Inflammatory macrophage treated with lipopolysaccharide for 1 hour (primary cell): ENCODE measurements at places on chromosomes 2 and 18.

- no peak for DNase-seq
Measured at GRCh38 chr18:58993260-58993659, 128.6 kb downstream of the ZNF532 start.

DNA sequence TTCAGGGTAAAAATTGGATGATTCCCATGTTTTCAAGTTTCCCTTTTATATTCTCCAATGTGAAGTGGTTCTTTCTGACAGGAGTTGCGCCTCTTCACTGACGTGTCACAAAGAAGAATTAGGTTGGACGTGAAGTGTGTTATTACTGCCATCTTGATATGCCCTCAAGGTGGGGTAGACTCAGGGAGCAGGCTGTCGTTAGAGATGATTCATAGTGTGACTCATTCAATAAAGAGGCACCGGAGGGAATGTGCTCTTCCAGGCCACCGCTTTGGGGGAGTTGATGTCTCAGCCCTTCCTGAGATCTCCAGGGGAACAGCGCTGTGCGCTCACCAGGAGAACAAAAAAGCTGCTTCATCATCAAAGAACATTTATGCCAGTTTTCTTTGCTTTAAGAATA is 3.6 kb upstream of the DGKD start:
- DNase-seq = no peak

GRCh38 chr2:73072416-73072815 is 904 bp upstream of the SFXN5 start:
- DNase-seq = no peak

DNA sequence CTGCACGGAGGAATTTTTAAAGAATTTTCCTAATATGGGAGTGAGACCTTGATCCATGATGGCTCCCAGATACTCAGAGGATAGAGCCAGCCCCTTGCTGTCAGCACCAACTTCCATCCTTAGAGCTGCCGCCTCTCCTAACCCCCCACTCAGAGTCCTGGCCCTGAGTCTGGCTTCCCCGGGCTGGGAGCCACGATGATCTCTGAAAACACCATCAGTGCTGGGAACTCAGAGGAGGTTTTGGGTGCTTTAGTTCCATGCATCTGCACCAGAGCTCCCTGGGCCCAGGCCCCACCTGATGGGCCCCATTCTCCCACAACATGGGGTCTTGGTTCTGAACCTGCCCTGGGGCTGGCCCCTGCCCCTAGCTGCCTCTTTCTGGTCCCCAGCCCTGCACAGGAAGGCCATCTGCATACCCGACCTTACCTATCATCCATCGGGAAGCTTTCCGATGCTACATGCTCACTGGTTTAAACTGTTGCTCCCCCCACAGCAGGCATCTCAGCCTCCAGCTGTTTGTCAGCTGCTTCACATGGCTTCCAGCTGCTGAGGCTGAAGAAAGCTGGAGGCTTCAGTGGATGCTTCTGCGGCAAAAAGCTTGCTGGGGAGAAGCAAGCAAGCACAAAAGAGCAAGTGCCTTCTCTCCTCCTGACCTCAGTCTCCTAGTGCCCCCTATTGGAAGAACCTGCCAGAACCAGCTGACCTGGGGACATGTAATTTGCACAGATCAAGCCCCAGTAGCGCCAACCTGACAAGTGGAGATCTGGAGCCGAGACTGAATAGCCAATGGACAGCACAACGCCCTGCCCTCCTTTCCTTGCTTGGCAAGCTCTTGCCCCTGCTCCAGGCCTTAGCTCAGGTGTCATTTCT is 24.2 kb upstream of the RHOB start:
- DNase-seq = no peak

DNA sequence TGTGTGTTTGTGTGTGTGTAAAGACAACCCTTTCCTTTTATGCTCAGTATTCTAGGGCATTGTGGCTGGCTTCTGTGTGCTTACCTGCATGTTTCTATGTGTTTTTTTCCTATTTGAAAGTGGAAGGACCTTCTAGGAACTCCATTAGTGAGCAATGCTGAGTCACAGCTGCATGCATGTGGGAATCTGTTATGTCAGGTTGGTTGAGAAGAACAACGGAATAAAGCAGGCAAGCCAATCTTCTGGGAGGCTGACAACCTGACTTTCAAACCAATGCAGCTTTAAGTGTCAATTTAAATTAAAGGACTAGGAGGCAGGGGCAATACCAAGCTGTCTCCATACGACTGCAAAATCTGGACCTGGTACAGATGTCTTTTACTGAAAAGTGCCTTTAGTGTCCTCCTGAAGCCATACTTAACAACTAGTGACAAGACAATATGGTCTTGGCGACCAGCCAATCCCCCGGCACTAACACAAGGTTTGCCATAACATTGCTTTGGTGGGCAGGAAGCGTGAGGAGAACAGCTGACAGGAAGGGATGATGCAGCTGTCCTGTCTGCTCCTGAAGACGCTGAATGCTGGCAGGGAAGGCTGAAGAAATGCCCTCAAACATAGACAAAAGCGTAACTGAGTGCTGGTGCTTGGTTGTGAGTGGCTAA is 514.7 kb upstream of the CDH7 start:
- DNase-seq = no peak

DNA sequence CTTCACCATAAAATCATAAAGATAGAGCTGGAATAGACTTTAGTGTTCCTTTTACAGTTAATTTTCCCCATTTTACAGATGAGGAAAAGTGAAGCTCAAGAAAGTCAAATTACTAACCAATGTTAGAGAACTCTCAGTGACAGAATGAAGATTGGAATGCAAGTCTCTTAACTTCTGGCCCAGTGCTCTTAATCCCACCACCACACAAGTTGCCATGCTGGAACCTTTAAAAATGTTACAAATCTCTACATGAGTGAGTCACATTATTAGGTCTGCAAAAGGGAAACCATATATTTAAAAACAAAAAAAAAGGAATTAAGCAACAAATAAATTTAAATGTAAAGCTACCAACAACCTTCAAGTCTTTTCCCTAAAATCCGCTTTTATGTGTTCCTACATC is 3.5 kb downstream of the NCKAP1 start:
- DNase-seq = no peak

DNA sequence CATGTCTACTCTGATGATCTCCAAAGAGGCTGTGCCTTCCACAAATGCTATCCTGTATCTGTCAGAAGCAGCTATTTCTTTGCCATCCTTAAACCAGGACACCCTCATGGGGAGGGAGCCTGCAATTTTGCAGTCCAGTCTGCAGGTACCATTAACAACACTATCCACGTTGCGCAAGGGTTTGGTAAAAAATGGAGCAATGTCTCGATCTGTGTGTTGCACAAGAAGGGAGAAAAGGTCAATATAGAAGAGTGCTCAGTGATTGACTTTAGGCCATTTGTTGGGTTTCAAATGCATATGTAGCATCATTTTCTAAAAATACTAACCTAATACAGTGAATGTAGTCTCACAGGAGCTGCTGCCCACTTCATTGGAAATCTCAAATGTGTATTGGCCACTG is 74.3 kb downstream of the TTN start:
- no peak for DNase-seq

DNA sequence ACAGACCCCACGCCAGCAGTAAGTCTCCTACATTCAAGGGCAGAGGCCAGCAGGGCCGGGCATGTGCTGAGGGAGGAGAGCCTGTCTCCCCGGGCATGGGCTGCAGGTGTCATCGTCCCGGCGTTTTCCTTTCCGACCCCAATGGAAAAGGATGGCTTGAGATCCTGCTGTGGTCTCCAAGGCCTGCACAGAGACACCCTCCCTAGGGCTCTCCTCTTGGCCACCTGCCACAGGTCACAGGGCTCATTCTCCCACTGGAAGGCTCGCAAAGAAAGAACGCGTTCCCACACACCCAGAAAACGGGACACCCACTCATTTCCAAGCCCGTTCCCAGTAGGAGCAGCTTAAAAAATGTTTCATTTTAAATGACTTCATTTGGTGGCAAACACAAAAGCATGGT is 41.0 kb downstream of the DIPK1C start:
- DNase-seq = no peak

- DNase-seq = no peak
Measured at GRCh38 chr18:57287766-57288165, 64.6 kb upstream of the ST8SIA3 start.

- DNase-seq = no peak
Measured at GRCh38 chr2:215930505-215931253, 82.7 kb downstream of the MREG start.

DNA sequence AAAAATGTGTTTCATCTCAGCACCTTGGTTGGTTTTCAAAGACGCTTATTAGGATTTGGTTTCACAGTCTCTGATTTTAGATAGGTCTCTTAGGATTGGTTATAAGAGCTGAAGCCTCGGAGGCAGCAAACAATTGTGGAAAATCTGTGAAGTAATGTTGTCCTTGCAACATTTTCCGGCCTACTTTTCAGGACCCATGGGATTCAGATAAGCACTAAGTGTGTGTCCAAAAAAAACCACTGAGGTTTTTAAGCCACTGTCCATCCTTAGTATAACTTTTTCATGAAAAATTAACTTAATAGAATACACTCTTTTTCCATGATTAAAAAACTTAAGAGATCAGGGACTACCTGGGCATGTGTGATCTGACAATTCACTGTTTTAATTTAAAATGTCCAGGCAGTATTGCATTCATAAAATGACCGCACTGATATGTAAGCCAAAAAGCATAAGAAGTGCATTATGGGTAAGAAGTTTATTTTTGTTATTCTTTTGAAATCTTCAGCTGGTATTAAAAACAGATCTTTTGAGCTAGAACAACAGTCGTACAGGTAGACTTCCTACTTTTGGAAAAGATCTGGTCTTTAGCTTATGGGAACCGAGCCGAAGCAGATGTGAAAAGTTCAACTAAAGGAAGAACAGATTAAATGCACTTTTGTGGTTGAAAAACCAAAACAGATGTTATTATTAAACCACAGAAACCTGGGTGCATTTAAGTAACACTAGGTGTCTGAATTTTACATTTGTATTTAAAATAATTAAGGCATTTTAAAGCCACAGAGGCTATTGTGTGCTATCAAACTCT is 479.4 kb upstream of the ZEB2 start:
- no peak for DNase-seq

DNA sequence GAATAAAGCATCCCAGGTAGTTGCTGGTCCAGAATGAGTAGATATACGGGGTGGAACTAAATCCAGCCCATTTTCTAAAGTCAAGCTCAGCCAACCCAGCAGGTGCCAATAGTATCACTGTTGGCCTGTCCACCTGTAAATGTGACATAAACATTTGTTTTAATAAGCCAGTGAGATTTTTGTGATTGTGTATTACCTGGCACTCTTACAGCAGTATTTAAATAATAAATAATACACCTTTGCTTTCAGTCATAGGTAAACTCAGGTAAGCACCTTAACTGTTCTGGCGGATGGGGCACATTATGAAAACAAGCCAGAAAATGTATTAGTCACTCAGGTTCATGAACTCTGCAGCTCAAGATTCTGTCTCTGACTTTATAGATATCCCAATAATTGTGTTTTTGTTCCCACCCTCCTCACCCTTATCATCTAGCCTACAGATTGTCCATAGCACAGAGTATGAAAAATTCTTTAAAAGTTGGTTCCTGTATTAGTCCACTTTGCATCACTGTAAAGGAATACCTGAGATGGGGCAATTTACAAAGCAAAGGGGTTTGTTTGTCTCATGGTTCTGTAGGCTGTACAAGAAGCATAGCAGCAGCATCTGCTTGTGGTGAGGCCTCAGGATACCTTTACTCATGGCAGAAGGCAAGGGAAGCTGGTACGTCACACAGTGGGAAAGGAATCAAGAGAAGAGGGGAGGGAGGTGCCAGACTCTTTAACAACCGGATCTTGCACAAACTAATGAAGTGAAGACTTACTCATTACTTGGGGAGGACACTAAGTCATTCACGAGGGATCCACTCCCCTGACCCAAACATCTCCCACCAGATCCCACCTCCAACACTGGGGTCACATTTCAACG is 73.0 kb upstream of the CYRIA start:
- DNase-seq = no peak

GRCh38 chr2:230932556-230933511 is 7.8 kb upstream of the GPR55 start:
- no peak for DNase-seq

- DNase-seq = no peak
Measured at GRCh38 chr2:224036731-224037361, 2.2 kb downstream of the SERPINE2 start.

GRCh38 chr2:228048838-228049490 is 132.5 kb downstream of the SPHKAP start:
- no peak for DNase-seq

DNA sequence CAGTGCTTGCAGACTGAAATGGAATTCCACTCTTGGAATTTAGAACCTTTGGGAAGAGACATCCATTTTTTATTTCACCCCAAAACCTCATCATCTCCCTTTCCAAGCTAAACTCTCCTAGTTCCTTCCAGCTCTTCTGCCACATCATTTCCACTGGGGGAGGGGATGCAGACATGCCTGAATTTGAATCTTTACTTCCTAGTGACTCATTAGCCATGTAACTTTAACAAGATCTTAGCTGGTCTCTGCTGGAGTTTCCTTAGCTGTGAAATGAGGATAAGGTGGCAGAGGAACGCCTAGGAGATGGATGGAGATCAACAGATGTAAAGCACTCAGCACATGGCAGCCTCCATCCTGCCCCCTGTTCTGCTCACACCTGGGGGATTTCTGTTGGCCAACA is 266.8 kb downstream of the EN1 start:
- no peak for DNase-seq

GRCh38 chr2:46645681-46646162 is 166.4 kb downstream of the TMEM247 start:
- DNase-seq = peak; percentile 77

GRCh38 chr2:191350826-191351225 is 105.6 kb downstream of the MYO1B start:
- DNase-seq = no peak

DNA sequence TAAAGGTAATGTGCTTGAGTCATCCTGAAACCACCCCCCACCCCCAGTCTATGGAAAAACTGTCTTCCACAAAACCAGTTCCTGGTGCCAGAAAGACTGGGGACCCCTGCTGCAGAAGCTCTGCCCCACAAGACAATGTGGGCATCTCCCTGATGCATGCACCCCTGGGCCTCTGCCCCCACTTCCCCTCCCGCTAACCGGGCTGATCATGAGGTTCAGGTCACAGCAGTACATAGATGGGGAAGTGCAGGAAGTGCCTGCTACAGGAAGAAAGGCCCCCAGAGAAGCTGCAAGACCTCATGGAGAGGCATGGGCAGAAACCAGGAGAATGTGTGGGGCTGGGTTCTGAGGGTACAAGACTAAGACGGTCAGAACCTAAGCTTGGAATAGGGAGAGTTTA is 243.4 kb upstream of the ID2 start:
- peak; percentile 38 for DNase-seq

DNA sequence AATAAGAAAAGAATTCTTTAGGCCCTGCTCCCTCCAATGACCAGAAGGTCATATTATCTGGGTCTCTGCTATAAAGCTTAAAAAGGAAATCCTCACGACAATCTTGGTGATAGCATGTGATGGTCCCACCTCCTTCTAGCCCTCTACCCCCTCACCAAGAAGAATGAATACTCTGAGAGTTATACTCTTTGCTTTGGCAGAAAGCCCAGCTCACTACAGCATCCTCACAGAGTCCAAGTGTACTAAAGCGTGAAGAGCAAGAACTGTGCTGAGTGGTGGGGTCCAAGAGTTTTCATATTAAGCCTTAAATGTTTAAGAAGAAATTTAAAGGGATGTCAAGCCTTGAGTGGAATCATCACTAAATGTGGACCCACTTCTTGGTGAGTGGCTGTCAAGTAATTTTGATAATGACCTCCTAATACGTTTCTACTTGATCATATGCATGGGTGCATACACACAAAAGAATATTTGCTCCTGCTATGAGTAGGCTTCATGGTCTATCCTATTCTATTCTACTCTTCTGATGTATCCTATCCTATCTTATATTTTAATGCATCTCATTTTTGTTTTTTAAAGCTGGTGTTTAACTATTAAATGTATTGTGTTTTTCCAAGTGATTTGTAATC is 16.5 kb upstream of the SERPINB7 start:
- no peak for DNase-seq
